ENCODE measurements at places on chromosomes 1 and 21. TPM values are rescaled to one million over a fixed set of nuclear protein-coding genes. Genes with fewer than 3 reads are reported as not detected.

DNA sequence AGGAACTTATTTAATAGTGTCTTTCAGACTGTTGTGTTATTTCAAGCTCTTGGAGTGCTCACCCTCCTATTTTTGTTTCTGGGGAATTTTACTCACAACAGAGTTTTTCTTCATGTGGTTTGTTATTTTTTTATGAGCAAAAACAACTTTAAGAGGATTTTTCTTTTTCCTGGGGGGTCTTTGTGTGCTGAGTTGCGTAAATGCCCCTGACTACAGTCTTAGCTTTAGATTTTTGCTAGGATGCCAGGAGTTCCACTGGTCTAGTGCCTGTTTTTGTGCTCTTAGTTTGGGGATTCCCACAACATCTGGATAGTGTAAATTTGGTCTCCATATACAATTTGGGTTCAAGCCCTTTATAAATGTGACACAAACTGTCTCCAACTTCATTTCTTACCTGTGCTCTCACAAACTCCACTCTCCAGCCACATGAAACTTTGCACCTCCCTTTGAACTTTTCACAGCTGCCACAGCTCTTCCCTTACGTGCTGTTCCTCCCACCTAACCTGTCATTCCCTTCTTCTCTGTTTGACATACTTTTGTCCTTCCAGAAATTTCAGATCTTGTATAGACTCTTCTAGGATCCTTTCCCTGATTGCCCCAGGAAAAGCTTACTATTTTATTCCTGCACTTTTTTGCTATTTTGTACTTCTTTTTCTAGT lies 180.2 kb downstream of the CRB1 start:
- no peak for DNase-seq

DNA sequence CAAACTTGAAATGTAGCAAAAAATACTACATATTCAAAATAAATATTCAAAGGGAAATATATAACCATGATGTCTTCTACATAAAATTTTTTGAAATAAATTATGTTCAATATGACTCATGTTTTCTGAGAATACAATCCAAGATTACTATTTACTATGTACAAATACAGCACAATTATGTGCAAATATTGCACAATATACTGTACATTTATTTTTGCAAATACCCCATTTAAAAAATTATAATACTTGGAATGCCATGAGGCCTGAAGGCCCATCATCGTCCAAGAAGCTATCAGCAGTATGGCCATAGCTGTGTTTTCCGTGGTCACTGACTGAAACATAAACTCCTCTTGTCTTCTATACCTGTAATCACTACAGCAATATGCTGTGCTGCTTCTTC lies 12.3 kb downstream of the CCDC181 start:
- DNase-seq: no peak

ALX3 gene
- not detected for total RNA-seq

DNA sequence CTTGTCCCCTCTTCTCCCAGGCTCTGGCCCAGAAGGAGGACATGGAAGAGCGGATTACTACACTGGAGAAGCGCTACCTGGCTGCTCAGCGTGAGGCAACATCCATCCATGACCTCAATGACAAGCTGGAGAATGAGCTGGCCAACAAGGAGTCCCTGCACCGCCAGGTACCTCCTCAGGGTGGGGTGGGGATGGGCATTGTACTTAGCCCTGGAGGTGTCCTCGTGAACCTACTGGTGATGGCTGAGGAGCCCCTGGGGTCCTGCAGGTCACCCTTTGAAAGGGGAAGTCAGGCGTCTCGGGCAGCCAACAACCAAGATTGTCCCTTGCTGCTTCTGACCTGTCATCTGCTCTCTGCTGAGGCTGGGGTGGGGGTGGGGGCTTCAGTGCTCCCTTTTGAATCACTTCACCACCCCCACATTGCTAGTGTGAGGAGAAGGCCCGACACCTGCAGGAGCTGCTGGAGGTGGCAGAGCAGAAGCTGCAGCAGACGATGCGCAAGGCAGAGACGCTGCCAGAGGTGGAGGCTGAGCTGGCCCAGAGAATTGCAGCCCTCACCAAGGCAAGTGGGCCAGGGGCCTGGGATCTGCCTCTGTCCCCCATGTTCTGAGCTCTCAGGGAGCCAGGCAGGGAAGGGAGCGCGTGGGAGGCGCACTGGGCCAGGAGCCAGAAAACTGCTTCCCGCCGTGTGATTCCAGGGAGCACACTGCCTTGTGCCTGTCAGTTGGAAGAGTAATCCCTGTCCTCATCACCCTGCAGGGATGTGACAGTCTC lies 19.7 kb downstream of the PPFIA4 start:
- DNase-seq: peak; percentile 40

GRCh38 chr1:37919277-37919676 lies 27.6 kb downstream of the INPP5B start:
- DNase-seq: no peak

IQCC gene
- 3.0 TPM for total RNA-seq

PODN gene
- total RNA-seq: not detected

- DNase-seq: peak; percentile 24
Measured at GRCh38 chr1:174692313-174692712, 244.5 kb downstream of the GPR52 start.

FAM167B gene
- 0.95 TPM for total RNA-seq

DNA sequence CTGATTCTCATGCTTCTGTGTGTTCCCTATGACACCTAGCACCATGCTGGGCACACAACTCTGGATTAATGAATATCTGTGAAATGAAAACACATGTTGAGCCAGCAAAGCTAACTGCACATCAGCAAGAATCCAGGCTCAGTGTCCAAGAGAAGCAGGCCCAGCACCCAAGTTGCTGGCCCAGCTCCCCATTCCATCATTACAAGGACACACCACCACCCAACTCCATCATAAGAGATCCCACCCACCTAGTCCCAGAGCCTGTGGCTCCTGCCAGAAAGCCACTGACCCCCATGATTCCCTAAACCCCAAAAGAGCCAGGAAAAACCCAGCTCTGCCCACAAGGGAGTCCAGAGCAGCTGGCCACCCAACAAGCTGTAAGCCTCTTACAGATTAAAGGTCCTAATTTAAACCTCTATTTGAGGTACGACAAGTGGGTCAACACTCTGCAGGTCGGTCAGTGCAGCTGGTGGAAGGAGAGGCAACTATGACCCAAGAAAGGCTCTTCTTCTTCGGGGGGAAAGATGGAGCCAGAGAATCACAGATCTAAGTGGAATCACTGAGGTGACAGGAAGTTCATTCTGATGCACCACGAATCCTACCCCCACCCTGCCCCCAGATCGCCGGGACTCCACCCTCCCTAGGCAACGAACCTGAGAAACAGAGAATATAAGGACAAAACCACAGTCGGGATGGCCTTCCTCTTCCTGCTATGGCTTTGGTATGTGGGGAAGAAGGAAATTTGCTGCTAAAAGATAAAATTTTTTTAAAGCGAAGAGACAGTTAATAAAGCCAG lies 58.2 kb downstream of the CD34 start:
- DNase-seq: no peak

DNA sequence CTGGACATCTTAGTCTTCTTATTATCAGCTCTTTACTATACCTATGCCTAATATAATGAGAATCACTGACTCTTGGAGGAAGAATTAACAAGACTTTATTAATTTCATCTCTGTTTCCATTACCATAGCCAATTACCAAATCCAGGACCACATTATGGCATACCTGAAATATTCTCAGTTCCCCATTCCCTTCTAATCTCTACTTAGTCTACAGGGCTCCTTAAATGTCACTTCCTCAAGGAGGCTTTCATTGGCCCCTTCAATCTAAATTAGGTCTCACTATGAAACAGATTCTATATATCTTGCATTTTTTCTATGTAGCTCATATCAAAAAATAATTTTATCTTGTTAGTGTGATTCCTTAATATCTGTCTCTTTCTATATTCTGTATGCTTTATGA lies 371.2 kb downstream of the PTBP2 start:
- DNase-seq: no peak

PGBD5 gene
- 3.6 TPM for total RNA-seq

RAD54L gene
- 12.2 TPM for total RNA-seq

DNA sequence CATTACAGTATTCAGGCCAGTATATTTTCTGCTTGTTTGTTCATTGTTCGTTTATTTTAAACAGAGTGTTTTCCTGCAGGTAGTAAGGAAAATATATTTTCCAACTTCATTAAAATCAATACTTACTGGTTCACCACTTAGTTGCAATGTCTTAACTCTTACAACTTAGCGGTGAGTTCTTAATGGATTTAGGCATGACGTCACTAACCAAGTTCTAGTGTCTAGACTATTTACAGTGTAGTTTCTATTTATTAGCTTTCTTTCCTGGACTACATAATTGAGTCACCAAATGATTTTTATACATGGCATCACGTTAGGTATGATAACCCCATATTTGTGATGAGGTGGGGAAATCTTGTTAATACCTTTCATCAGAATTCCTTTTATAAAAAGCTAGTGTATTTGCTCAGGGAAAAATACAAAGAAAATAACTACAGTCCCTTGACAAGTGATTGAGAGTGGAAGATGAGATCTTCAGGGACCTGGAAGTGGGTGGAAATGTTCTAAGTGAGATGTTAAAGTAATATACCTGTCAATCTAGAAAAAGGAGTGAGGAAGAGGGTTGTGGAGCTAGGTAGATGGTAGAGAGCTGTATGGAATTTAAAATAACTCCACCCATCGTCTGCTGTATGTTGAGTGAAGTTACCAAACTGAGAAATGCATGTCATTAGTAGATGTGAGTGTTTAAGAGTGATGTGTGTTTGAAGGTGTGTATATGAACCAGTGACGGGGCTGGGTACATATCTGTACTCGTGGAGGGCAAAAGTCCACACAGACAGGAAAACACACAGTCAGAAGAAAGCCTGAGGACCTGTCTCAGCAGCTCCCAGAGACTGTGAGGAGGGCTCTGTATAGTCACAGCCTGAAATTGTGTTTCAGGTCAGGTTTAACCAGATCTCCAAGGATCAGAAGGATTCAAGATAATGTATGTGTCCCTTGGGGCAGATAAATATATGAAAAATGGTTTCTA lies 197.6 kb upstream of the ADAMTS5 start:
- DNase-seq: no peak

DNA sequence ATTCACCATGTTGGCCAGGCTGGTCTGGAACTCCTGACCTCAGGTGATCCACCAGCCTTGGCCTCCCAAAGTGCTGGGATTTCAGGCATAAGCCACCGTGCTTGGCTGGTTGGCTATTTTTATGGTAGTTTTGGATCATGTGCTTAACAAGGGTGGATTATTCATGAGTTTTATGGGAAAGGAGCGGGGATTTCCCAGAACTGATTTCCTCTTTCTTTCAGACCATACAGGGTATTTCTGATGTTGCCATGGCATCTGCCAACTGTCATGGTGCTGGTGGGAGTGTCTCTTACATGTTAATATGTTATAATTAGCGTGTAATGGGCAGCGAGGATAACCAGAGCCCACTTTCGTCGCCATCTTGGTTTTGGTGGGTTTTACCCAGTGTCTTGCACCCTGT lies 3.2 kb downstream of the TRPM2 start:
- no peak for DNase-seq

ESPN gene
- total RNA-seq: not detected

GBP5 gene
- 0.13 TPM for total RNA-seq

GRCh38 chr1:9401080-9401453 lies 108.4 kb downstream of the SPSB1 start:
- DNase-seq: no peak

- DNase-seq: no peak
Measured at GRCh38 chr1:228105270-228105995, 2.3 kb upstream of the C1orf35 start.

DNA sequence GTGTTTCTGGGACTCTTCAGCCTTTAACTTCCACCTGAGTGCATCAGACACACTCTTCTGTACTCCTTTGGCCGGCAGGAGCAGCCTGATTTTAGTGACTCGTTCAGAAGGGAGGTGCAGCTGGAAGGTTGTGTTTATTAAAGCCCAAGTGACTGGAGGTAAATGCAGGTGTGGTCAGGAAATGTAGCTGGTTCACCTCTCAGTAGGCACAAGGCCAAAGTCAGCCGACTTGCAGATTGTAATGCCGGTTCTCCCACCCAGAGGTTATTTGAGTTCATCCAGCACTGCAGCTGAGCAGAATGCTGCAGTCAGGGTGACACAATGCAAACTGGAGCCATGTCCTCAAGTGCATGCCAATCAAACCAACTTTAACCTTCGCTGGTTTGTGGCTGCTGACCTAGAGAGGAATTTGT lies 91.5 kb downstream of the SPATA46 start:
- DNase-seq: peak; percentile 18

CRTC2 gene
- 26.6 TPM for total RNA-seq

NPPA gene
- total RNA-seq: not detected

FGR gene
- not detected for total RNA-seq

DNA sequence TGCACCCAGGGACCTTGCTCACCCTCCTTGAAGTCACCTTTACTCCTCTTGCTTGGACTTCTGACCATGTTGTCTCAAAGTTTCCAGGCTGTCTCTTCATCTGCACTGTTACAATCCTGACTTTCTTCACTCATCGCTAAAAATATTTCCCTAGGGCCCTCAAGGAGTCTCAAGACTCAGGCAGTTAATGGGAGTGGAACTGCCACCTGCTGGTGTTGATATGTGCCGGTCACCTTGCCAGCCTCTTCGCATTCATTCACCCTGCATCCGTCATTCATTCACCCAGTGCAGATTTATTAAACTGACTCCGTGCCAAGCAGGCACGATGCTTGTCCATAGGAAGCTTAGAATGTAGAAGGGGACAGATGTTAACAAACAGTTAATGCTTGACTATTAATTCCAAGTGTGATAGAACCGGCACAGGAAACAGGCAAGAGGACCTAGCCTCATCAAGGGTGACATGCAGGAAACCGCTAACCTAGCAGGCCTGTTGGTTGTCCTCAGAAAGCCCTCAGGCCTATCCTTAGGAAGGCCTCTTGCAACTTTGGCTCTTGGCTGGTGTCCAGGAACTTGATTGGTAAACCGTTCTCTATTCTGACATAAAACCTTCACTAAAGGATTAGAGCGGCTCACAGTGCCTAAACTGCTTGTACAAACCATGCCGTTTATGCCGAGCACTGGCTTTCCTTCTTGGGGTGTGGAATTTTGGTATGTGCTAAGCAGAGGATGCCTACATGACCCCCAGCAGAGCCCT lies 342.2 kb downstream of the CAMTA1 start:
- DNase-seq: no peak

DNA sequence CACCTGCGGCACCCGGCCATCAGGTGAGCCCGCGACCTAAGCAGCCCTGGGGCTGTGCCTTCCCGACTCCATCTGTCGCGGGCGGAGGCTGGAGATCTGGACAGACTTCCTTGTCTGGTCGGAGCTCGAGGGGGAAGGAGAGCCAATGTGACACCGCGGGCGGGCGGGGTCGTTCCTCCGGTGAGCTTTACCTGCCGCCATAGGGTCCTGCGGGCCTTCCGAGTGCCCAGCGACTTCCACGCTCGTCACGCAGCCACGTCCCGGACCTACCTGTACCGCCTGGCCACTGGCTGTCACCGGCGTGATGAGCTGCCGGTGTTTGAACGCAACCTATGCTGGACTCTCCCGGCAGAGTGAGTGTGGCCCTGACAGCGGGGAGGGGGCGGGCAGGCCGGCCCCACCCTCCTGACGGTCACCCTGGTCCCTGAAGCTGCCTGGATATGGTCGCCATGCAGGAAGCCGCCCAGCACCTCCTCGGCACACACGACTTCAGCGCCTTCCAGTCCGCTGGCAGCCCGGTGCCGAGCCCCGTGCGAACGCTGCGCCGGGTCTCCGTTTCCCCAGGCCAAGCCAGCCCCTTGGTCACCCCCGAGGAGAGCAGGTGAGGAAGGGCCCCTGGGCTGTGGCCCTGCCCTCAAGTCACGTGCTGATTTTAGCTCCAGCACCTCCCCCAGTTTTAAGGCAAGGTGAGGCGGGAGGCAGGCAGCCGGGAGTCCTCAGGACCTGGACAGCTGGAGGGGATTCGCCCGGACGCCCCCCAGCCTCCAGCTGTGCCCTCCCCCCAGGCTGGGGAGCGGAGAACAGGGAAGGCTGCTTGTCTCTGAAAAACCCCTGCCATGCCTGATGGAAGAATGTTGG lies 1.1 kb downstream of the PUSL1 start:
- no peak for DNase-seq

OR14K1 gene
- total RNA-seq: not detected

Data from HT1080 (cell line).